Fibroblast of skin of left quadriceps (primary cell): ENCODE measurements at places on chromosomes 12 and 14.

- no peak for DNase-seq
Measured at GRCh38 chr12:112916270-112916669, 9.5 kb downstream of the OAS1 start.

DNA sequence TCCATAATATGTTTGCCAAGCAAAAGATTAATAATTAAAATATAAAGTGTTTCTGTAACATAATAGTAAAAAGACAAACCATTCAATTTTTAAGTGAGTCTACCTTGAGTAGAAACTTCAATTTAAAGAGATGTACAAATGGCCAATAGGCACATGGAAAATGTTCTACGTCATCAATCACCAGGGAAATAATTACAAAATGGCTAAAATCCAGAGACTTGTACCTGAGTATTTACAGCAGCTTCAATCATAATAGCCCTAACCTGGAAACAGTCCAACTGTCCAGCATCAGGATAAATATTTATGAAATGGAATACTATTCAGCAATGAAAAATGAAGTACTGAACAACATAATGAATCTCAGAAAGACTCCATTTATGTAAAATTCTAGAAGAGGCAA lies 95.5 kb upstream of the FAR2 start:
- no peak for DNase-seq

- DNase-seq = no peak
Measured at GRCh38 chr14:97179573-97179972, 382.4 kb downstream of the VRK1 start.

- DNase-seq = no peak
Measured at GRCh38 chr14:42000450-42000849, 393.8 kb downstream of the LRFN5 start.

DNA sequence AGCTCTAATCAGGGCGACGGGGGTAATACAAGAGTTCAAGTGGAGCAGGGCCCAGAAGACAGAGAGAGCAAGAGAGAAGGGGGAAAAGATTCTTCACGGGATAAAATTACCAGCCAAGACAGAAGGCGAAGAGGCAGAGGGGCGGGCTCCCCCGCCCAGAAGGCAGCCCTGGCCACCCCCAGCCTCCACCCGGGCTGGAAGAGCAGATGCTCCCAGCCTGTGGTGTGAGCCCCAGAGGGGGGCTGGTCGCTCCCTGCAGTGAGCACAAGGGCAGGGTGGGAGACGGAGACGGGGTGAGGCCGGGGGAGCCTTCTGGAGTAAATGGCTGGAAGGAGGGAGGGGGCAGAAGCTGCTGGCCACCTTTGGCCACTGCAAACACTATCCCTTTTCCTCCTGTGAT lies 1035.6 kb downstream of the VRK1 start:
- DNase-seq = no peak

DNA sequence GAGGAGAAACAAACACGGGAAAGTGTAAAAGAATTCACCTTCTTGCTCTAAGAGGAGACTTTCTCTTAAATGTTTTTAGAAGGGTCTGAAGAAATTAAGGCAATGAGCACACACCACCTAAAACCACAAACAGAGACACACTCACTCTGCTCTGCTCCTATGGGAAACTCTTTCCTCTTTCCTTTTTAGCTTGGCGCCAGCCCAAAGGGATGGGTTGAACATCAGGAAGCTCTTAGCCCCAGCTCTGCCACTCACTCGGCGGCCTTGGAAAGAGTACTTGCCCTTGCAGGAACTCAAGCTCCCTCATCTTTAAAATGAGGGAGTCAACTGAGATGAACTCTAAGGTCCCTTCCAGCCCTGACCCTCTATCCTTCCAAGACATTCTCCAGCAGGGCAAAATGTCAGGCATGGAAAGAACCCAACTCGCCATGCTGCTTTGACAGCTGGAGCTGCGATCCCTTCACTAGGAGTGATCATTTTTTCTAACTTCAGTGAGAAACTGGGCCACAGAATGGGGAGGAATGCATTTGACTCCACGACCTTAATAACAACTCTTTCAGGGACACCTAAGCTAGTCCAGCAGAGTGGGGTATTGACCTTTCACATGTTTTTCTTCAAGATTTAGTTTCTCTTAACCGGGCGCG lies 980 bp upstream of the RNASE8 start:
- DNase-seq = no peak

DNA sequence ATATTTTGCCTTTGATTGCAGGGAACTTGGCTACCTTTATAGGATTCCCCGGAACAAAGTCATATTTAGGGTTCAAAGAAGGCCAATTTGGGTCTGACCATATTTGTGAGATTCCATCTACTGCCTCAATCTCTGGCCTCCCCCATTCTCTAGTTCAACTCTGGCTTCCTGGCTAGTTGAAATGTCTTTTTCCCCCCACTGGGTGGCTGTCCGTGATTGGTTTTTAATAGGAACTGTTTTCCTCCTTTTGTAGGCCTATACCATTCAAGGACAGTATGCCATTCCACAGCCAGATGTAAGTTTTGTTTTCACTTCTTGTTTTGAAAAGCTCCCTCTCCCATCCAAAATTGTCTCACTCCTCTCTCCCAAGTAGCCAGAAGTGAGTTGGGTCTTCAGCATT lies 13.8 kb downstream of the PCBP2 start:
- DNase-seq = no peak

GRCh38 chr12:94649349-94650142 lies 811 bp downstream of the TMCC3 start:
- no peak for DNase-seq

- no peak for DNase-seq
Measured at GRCh38 chr14:105026033-105026785, 5.3 kb upstream of the CDCA4 start.

- DNase-seq = no peak
Measured at GRCh38 chr12:49603721-49604120, 1.7 kb downstream of the FAM186B start.

DNA sequence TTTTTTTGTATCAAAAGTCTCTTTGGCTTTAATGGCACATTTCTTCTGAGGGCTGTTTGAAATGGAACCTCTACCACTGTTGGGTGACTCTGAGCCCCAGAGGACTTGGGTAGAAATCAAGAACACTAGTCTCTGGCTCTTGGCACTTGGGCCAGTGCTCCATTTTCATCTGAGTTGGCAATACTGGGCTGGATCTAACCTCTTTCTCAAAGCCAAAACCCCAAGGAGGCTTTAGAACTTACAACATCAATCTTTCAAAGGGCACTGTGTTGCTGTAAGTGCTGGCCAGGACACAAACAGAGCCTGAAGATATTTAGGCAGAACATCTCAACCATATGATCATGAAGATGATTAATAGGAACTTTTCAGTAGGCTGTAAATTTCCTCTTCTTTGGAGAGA lies 34.0 kb upstream of the PLEKHG7 start:
- no peak for DNase-seq

DNA sequence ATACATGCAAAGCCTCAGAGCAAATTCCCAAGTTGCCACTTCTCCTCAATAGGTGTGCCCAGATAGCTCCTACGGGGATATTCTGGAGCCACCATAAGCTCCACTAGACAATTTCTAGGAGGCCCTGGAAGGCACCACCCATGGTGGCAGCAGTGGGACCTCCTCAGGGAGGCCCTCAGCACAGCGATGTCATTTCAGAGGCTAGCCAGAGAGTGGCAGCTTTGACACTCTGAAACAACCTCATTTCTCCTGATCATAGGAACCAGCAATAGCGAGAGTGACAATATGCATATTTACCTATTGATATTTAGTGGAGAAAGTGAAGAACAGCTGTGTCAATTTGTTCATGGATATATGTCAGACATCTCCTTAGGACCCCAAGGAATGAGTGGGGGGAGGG lies 612.3 kb downstream of the SOX5 start:
- no peak for DNase-seq

DNA sequence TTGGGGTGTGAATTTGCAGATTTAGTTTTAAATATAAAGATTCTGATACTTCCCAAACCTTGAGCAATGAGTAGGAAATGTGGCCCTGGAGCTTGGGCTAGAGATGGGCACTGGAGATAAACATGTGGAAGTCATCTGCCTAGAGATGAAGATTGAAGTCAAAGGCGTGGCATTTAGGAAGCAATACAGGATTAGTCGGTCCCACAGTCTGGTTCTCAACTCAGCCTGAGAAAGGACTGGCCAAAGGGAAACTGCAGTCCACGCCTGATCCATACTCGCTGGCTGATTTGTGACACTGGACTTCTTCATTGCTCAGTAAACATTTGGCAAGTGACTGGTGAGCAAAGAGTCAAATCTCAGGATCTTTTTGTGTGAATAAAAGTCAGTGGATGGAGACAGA lies 268.2 kb upstream of the ATP2B1 start:
- DNase-seq = no peak

DNA sequence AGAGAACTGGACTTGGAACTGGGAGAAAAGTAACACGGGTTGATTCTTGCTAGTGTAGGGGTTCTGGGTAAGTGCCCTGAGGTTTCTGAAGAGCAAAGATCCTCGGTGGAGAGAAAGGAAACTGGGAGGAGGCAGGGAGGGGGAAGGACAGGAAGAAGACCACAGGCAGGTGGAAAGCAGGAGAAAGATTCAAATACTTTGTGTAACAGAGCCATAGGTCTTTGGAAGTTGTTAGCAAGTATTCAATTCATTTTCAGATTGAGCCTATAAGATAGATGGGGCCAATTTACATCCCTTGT lies 1.3 kb downstream of the PNP start:
- DNase-seq = no peak

DNA sequence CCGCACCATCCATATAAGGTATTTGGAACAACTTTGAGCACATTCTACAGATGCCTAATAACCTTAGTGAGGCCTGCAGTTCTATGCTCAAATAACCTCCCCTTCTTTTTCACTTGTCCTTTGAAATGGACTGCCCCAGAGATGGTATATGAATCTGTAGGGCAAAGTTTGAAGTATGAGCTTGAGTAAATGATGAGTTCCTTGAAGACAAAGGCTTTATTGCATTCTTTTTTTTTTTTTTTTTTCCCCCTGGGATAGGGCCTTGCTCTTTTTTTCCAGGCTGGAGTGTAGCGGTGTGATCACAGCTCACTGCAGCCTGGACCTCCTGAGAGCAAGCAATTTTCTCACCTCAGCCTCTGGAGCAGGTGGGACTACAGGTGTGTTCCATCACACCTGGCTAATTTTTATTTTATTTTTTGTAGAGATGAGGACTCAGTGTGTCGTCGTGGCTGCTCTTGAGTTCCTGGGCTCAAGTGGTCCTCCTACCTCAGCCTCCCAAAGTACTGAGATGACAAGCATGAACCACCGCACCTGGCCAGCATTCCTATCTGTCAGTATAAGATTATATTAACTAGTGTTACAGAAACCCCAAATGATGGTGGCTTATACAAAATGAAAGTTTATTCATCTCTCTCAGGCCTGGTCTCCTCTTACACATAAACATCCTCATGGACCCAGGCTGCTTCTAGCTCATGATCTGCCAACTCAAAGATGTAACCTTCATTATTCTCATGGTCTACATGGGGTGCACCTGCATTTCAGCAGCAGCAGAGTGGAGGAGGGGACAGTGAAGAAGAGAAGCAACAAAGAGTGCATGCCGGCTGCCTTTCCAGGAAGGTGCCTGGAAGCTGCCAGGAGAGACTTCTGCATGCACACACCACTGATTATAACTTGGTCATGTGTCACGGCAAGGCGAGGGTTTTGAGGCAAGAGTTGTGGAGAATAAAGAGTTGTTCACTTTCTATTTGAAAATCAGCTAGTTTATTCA lies 101.4 kb downstream of the DUSP16 start:
- no peak for DNase-seq

- no peak for DNase-seq
Measured at GRCh38 chr12:47858511-47859266, 39.0 kb upstream of the HDAC7 start.

GRCh38 chr14:94663538-94663937 lies 51.3 kb downstream of the SERPINA3 start:
- DNase-seq = no peak

DNA sequence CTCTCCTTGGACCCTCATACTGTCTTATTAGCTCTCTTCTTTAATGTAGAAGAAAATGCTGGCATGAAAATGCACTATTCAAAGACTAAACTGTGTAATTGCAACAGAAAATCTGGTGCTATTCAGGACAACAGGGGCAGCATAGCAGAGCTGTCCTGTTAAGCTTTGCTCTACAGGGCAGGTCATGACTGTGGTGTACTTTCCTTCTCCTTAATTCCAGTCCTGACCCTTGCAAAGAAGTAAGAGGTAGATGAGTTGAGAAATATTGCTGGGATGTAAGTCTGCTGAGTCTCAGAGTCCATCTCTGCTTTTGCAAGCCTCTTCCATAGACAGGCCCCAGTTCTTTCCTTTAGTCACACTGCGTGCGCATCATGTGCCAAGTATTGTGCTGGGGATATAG lies 52.6 kb upstream of the STK38L start:
- no peak for DNase-seq
